HFF-Myc (cell line): ENCODE measurements at places on chromosomes 4 and X.

GRCh38 chr4:6288871-6289270 lies 19.2 kb downstream of the WFS1 start:
- no peak for DNase-seq

- no peak for DNase-seq
These were observed 1.6 kb upstream of the CLCN4 start for GRCh38 chrX:10155137-10155536.

DNA sequence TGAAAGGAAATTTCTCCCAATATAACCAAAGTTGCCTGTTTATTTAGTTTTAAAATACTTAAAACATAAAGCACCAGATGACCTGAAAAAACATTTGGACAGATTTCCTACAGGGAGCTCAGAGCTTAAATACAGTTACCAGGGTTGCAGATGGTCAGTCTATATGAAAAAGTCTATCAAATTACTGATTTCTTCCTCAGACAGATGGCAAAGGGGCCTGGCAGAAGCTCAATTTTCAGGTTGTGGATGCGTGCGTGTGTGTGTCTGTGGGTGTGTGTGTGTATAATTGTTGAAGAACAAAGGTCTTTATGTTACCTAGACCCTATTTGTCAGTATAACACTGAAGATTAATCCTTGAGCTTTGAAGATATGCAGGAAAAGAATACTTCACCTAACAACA lies 169.4 kb downstream of the MAD2L1 start:
- no peak for DNase-seq

DNA sequence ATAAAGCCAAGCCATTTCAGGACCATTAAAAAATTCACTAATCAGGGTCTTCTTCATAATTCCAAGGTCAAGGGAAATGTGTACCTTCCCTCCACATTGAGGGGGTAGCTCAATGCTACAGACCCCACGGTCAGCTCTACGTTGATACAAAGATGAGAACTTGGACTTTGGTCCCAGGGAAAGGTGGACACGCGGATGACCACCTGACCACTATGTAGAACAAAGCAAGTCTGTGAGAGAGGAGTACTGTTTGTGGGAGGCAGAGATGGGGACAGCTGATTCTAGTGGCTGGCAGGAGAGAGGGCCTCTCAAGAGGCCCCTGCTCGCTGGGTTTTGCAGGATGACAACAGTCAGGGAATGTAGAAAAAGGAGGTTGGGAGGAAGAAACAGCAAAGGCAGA lies 58.0 kb downstream of the SLC2A9 start:
- DNase-seq: no peak

DNA sequence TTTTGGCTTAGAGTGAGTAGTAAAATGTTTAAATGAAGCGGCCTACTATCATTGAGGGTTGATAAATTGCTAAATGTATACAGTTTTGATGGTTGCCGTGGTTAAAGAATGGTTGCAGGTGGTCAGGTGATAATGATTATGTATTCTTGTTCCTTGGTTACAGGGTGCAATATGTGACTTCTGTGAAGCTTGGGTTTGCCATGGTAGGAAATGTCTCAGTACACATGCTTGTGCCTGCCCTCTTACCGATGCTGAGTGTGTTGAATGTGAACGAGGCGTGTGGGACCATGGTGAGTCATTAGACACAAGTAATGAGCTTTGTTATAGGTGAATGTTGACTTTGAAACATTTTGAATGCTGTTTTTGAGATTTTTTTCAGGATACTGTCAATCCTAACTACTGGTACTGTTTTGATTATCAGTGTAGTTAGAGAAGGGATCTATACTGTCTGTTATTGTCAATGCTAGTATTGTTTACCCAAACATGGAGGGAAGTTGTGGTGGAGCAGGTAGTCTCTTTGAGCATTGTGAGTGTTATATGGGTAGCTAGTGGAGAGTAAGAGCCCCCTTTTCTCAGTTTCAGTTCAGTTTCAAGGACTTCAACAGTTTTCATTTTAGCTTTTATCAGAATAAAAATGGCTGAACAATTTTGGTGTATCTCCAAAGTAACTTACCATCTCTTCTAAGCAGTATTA lies 8.9 kb downstream of the ZNF330 start:
- DNase-seq: no peak
